ENCODE measurements at places on chromosomes 12 and 14.
A peak's percentile ranks its signal among the peaks of the same experiment; 100 is the strongest.

DNA sequence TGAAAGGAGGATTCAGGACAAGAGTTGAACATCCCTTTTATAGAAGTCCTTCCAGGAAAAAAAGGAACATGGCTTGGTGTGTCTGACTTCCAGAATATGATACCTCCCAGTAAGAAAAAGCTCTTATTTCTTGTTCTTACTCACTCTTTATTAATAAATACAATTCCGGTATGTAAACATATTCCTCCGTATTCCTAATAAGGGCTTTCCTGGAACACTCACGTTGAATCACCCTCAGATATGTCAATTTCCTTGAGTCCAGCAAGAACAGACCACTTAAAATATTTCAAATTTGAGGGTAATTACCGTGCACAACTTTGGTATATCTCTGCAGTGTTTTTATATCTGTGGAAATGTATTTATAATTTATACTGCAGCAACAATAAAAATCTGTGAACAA is 385.6 kb downstream of the SYT1 start:
- DNase-seq, result no peak

- DNase-seq, result no peak
These were observed 26.1 kb upstream of the BHLHE41 start for GRCh38 chr12:26150736-26151450.

DNA sequence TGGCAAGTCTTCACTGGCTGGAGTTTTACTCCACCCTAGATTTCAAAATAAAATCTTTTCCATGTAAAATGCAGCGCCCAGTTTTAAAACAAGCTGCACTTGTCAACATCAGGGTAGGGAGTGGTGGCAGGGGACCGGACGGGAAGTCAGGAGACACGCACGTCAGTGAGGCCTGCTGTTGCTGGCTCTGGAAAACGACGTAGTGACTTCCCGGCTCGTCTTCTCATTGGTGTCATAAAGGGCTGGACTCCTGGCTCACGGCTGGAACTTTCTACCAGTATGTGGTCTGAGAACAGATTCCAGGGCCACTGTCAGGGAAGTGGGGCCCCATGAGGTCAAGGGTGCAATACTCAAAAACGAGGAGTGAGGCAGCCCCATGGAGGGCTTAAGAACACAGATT is 64.2 kb upstream of the FOXN3 start:
- no peak for DNase-seq

DNA sequence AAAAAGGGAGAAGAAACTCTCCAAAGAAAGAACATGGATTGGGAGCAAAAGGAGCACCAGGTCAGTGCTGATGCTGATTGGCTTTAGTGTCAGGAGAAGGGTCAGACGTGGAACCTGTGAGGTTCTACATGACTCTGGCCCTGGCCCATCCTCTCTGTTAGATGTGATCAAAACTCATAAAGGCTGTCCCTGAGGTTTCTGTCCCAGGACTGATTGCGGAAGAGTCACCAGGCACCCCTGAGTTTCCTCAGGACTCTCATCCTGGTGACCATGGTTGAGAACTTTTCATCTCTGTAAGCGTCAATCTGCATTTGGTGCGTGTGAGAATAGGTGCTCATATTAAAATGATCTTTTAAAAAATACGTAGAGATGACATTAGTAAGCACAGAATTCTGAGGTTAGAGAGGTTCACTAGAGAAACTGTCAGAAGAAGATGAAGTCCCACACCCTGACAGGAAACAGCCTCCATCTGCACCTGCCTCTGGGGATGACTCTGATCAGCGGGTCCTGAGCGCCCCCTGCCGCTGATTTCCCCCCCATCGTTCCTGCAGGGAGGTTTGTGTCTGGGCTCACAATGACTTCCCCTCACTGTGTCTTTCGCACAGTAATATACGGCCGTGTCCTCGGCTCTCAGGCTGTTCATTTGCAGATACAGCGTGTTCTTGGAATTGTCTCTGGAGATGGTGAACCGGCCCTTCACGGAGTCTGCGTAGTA is 741.8 kb downstream of the TMEM121 start:
- peak; percentile 52 for DNase-seq

DNA sequence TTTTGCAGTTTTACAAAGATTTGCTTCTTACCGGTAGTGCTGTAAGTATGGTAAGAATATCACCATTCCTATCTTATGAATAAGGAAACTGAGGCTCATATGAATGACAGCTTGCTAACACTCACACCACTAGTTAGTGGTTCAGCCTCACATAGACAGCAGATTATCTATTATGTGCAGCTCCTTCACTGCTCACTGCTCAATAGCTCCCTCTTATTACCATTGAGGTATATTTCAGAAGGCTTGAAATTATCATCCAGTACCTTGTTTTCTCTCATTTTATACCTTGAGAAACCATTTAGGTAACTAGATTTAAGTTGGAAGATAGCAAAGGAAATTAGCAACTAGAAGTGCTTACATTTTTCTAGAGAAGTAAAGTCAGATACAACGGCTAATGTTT is 15.5 kb downstream of the RIC8B start:
- no peak for DNase-seq

GRCh38 chr12:41188841-41189394 is 798 bp downstream of the PDZRN4 start:
- no peak for DNase-seq

GRCh38 chr12:132326646-132327045 is 2.7 kb downstream of the GALNT9 start:
- DNase-seq, result no peak

- no peak for DNase-seq
These were observed 302 bp downstream of the CCDC38 start for GRCh38 chr12:95942101-95942523.

- DNase-seq, result no peak
These were observed 198.8 kb downstream of the DAD1 start for GRCh38 chr14:22390195-22390594.

DNA sequence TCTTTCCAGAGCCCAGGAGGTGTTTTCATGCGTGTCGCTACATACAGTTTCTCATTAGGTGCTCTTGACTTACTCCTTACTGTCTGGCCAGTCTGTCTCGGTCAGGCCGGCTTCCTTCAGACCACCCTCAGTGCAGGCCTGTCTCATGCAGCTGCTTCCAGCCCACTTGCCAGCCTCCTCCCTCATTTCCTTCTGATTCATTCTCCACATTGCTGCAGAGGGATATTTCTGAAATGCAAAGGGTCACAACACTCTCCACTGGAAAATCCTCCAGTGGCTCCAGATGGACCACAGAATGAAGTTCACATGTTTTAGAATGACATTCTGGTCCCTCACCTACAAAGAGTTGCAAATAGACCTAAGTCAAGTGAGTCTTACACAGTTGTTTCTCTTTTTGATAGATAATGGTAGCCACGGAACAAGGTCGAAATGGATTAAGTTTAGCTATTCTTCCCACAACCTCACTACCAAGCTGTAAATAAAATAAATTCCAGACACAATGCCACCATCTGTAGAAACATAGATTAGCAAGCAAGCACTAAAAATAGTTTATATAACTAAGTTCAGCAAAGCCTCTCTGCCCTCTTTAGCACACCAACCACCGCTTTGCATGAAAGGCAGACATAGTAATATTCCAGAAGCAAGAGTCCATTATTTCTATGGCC is 146.9 kb downstream of the ESR2 start:
- DNase-seq, result no peak

DNA sequence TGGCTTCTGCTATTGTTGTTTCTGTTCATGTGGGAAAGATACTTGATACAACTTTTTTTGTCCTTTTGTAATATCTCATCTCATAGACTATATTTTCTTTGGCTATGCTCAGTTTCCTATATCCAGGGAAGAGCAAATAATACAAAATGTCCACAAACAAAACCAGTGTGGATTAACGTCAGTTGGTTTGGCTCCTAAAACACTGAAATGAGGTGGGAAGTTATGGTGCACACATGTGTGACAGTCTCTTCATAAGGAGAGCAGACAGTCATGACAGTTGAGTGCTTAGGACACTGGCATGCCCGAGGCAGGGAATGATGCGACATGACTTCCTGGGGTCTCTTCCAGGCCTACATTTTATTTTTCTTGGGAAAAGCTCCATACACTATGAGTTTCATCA is 27.5 kb downstream of the RHOJ start:
- no peak for DNase-seq

DNA sequence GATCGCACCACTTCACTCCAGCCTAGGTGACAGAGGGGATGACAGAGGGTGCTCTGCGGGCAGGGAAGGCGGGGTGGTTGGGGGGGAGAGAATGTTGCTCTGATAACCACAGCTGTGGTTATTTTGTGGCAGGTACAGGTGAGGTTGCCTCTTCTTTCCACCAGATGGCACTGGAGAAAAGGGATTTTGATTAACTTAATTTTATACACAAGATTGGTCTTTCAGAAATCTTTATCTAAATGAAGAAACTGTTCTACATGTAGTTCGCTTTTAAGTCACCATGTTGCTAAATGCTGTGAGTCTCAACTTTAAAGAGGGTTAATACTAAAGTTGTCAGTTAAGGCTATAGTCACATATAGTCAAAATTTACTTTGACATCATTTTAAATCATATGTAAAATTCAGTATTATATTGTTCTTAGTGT is 25.7 kb downstream of the FGF23 start:
- no peak for DNase-seq

DNA sequence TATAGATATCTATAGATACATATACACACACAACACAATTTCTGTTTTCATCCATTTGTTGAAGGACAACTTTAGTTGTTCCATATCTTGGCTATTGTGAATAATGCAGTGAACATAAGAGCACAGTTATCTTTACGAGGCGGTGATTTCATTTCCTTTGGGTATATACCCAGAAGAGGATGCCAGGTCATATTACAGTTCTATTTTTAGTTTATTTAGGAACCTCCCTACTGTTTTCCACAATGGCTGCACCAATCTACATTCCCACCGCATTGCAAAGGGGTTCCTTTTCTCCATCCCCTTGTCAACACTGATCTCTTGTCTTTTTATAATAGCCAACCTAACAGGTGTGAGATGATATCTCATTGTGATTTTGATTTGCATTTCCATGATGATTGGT is 143.4 kb upstream of the ARHGAP5 start:
- DNase-seq, result no peak

DNA sequence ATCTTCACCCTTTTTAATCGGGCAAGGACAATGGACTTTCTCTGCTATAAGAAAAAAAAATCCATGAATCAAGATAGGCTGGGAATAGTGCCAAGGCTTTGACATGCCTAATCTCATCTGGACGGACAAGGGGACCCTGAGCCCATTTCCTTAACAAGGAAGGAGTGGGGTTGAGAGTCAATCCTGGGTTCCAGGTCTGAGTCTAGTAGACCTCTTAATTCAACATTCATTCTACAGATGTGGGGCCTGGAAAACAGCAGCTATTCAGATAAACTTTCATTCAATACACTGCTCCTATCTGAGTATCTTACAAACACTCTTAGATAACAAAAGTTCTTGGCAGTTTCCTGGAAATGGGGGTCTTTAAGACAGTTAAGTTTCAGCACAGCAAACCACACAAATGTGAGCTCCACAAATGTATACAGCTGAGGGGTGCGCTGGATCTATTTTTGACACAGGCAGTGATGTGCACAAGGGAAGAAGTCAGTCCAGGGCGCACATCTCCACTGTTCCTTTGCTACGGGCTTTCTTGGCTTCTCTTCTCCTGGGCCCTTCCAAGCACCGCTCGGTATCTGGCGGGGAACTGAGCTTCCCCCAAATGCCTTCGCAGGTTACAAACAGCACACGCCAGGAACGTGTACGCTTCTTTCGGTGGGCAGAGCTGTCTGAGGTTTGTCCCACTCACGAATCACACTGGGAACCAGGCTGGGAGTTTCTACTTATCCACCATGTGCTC is 82.2 kb upstream of the GPR68 start:
- DNase-seq, result no peak

GRCh38 chr12:55925371-55925770 is 2.3 kb downstream of the PYM1 start:
- DNase-seq, result no peak

- peak; percentile 41 for DNase-seq
These were observed at the start of gene FAM234B for GRCh38 chr12:13044002-13044905. Gene FAM234B, plus strand, starts transcription at chr12:13044381. Its CDS starts 23 bp downstream, at chr12:13044404.

GRCh38 chr12:19223695-19224094 is 94.2 kb downstream of the PLEKHA5 start:
- DNase-seq, result no peak

DNA sequence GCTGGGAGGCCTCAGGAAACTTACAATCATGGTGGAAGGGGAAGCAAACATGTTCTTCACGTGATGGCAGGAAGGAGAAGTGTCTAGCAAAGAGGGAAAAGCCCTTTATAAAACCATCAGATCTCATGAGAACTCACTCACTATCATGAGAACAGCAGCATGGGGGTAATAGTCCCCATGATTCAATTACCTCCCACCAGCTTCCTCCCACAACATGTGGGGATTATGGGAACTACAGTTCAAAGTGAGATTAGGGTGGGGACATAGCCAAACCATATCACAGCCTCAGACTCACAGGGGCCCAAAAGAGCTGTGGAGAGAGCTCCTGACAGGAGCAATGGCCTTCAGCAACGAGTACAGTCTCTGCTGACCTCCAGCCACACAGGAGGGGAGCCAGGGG is 151.4 kb downstream of the GXYLT1 start:
- no peak for DNase-seq

- DNase-seq, result peak; percentile 49
These were observed 10.3 kb downstream of the EXOC3L4 start for GRCh38 chr14:103104654-103105452.

- no peak for DNase-seq
These were observed 363.0 kb upstream of the FKBP4 start for GRCh38 chr12:2431810-2432209.

- no peak for DNase-seq
These were observed 474.1 kb upstream of the PRICKLE1 start for GRCh38 chr12:43063650-43064049.

Measured in activated naive CD8-positive, alpha-beta T cell treated with anti-CD3 and anti-CD28 coated beads, Interleukin-2, amount 50 U/mL, for 16 hours (primary cell).